NCI-H1694 (cell line): ENCODE measurements at places on chromosomes 6 and 20.

DNA sequence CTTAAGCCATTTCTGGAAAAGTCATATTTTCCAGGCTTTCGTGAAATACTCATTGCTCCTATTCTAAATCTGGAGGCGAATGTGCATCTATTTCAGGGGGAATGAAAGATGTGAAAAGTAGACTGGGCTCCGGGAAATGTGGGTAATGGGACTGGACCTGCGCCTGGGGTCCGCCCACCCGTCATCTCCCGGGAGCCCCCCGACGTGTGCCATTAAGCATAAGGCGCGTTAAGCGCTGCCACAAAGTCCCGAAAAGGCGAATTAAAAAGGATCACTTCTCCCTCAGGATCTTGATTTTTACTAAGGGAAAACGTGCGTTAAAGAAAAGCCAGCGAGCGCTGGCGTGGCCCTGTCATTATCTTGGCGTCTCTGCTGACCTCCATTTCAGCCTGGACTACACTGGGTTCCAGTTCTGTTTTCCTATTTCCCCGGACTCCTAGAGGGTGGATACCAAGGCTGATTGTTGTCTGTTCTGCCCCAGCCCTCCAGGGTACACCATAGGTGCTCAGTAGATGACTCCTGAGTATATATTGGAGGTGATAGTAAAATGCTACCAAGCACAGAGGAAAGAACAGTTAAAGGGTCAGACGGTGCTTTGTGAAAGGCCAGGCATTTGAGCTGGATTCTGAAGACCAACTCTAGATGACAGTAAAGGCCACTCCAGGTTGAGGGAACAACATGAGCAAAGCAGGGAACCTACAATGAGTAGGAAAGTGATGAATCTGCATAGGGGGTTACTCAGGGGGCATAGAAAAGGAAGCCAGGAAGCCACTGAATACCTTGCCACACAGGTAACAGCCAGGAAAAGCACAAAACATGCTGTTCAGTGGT, 89.2 kb upstream of the ARID1B start:
- DNase-seq, result no peak

DNA sequence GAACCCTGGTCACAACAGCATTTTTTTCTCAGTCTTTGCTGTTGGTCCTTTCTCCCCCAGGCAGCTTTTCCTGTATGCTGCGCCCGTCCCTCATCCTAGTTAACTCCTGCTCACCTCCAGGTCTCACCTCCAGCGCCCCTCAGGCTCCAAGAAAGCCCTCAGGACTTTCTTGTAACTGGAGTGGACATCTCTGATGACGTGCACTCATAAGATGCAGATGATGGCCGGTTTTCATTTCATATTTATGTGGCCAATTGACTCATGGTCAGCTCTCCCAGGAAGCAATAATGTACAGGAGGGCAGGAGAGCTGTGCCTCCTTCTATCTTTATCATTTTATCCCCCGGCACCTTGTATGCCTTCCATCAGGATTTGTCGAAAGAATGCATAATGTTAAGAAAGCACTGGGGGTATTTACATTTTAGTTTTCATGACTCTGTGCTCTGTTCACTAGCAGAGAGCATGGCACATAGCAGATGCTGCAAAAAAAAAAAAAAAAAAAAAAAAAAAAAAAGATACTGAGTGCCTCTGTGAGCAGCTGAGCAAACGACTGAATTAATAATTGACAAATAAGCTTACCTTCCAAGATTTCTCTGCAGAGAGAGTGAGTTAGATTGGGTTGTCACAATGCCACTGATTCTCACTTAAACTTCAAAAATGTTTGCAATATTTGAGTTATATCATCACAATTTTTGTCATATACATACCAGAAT, 170.2 kb downstream of the DOK5 start:
- DNase-seq, result peak; percentile 25

- no peak for DNase-seq
Measured at GRCh38 chr20:63554361-63555278, 661 bp downstream of the FNDC11 start.

GRCh38 chr6:121305957-121306607, 28.2 kb downstream of the TBC1D32 start:
- no peak for DNase-seq

DNA sequence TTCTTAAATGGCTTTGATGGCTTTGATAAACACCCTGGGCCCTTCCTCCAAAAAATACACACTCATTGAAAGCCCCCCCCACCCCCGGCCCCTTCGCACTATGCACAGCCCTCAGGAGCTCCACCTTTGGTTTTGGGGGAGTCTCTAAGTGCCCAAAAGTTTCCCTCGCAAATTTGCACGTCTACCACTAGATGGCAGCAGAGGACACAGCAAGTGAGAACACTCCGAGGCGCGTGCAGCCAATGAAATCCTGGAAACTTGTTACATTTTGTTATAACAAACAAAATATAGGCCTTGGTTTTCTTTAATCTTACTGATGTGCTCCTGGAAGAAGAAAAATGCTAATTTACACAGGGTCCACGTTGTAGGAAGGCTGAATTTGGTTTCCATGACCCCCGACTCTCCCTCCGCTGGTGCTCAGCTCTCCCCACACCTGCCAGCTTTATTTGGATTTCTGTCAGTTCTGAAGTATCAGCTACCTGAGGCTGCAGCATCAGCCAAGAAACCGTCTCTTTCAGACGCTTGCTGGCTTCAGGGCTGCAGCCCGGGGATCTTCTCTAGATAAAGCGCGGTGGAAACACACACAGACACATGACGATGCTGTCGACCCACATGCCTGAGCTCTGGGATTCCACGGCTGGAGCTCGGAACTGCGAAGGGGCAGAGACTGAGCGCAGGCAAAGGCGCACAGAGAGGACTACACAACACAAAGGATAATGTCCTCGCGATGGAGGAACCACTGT, 148.3 kb upstream of the RPS6KA2 start:
- DNase-seq, result peak; percentile 8

GRCh38 chr20:58374906-58375758, 13.9 kb upstream of the VAPB start:
- no peak for DNase-seq

DNA sequence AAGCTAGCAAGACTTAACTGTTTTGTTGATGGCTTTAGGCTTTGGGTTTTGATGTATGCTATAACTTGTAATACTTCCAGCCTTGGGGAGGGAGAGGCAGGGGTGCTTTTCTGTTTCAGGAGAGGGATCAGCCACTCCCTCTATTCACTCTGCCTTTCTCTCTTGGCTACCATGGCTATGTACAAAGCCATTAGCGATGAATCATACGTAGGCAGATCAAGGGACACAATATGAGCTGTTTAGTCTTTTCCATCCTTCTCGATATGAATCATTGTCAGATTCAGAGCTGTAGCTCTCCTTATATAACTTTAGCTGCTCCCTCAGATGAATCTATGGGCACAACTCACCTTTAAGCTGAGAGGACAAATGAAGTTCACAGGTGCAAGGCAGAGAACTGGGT, 230.6 kb downstream of the TSHZ2 start:
- DNase-seq, result no peak

GRCh38 chr6:52230685-52231084, 13.6 kb downstream of the IL17F start:
- DNase-seq, result no peak

GRCh38 chr6:8639928-8640649, 204.7 kb upstream of the SLC35B3 start:
- no peak for DNase-seq

DNA sequence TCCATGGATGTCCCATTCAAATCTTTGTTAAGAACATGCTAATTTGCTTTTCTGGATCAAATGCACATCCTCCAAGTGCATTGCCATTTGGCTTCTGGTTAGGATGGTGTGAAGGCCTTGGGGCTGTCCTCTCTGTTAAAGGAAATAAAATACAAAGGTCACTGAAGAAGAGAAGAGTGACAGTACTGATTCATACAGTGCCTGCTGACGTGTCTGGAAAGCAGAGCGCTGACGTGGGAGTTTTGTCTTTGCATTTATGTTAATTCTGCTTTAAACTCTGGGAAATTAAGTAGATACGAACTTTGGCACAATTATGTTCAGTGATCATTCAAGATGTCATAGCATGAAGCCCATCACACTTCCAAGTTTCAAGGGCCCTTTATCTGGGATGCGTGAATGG, 33.2 kb downstream of the SYNDIG1 start:
- no peak for DNase-seq

- DNase-seq, result no peak
Measured at GRCh38 chr6:166605752-166606151, 19.3 kb upstream of the RAMACL start.

DNA sequence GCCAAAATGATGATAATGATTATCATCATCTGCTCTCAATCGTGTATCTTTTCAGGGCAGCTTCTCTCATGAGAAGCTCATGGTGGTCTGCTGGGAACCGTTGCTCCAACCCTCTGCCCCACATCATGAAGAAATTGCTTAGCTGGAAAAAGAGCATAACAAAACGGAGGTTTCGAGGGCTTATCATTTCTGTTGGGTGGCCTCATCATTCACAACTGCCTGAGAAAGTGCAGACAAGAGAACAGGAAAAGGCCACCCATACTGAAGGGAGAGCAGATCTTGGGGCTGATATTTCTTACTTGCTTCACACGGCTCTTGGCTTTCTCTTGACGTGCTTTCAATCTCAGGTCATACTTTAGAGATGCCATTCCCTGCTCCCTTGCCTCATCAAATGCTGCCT, 471.6 kb downstream of the CD83 start:
- DNase-seq, result no peak

- no peak for DNase-seq
Measured at GRCh38 chr6:154228521-154228905, 128.1 kb downstream of the IPCEF1 start.

DNA sequence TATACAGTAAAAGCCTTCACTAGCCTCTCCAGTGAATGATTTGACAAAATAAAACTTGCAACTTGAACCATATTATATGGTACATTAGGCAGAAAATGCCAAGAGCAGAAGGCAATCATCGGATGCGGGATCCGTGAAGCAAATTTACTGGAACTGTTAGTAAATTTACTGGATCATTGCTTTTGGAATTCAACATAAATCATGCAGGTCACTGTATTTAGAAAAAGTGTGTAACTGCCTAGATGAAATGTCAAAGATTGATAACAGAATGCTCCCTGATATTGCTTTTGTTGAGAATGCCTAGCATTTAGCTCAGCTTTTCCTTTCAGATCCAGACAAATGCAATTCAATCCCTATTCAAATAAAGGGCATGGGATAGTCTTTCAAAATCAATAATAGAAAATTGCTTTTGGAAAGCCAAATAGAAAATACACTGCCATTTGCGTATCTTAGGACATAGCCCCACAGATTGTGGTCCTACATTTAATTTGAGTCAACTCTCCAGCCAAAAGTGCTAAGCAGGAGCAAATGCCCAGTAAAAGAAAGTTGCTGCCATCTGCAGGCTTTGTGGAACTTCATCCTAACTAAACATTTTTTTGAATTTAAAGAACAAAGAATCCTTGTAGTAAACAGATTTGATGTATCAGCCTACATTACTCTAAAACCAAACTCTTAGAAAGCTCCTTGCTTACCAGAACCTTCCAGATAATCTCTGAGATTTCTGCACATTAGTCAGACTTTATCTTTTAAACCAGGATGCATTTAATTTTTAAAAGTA, 109.5 kb upstream of the HSF2 start:
- DNase-seq, result no peak

DNA sequence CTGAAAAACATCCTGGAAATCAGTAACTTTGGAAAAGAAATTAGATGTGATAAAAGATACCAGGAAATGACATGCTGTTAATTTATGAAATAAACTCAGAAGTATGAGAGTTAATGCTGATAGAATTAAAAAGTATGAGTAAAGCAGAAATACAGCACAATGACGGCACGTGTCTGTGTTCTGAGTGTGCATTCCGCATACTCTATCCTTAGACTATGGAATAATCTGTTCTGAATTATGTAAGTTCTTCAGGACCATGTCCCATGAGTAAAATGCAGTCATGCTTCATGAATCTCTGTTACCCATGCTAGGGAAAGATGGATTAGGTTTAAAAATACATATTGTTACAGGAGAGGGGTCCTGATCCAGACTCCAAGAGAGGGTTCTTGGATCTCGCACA, 21.7 kb downstream of the HECA start:
- DNase-seq, result no peak

GRCh38 chr6:161694995-161695394, 421.1 kb upstream of the AGPAT4 start:
- no peak for DNase-seq

DNA sequence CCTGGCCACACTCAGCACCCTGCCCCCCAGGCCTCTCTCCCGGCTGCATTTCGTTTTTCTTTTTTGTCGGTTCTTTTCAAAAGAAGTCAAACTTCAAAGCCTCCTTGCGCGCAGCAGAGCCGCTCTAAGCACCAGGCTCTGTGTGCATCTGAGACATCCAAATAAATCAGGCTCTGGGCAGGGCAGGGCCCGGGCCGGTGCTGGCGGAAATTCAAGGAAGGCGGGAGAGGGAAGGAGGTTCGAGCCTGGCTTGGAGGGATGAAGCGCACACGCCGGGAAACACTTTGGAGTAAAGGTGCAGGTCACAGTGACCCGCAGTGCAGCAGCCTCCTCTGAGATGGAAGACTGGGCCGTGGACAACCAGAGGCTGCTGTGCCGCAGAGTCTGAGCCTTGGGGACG, 5.8 kb downstream of the GATA5 start:
- DNase-seq, result no peak

GRCh38 chr6:135798751-135799515, 52.6 kb upstream of the PDE7B start:
- DNase-seq, result no peak

DNA sequence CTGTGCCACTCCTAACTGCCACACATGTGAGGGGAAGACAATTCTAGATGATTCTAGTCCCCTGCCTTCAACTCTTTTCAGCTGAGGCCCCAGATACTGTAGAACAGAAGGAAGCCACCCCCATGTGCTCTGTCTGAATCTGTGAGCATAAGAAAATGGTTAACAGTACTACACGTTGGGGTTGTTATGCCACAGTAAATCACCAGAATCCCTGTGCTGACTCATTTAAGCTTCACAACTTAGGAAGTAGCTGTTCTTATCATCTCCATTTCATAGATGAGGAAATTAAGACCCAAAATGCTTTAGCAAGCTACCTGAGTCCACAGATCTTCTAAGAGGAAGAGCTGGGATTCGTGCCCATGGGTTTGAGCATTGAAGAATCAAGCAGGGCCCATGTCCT, 27.4 kb upstream of the SCRT2 start:
- no peak for DNase-seq
